Stimulated activated CD4-positive, alpha-beta T cell treated with anti-CD3 and anti-CD28 coated beads, TNF-alpha, amount 100 ng/mL, for 1 hour (primary cell): ENCODE measurements at places on chromosomes 16 and 17.

DNA sequence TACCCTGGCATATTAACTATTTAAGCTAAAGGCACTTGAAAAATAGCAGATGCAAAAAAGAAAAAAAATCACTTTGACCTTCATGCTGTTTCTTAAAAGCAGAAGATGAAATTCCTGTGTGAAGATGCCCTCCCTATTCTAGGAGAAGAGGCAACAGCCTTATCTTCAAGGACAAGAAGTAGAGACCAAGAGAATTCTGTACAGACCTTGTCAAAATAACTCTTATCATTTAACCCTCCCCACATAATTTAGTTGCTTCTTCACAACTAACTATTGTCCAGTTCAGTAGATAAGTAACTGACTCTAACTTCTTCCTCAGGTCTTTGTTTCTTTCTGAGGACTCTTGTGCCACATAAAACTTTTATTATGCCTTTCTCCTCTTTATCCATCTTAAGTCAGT lies 72.0 kb upstream of the MARCHF10 start:
- no peak for DNase-seq

GRCh38 chr17:8004899-8005298 lies 2.5 kb downstream of the GUCY2D start:
- no peak for DNase-seq

DNA sequence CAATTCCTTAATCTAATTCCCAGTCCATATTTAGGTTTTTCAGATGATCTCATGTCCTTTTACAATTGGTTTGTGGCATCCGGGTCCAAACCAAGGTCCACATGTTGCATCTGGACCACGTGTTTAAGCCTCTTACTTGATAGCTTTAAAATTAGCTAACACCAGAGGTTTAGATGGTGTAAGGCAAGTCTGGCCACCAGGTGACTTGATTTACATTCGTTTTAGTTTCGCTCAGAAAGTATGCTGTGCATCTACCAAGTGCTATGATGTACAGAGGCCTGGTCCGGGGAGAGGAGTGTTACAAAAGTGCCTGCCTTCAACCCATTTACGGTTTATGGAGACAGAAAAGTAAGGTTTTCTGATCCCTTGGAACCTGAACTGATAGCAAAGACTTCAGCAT lies 878 bp upstream of the DNAJA2 start:
- DNase-seq: no peak

DNA sequence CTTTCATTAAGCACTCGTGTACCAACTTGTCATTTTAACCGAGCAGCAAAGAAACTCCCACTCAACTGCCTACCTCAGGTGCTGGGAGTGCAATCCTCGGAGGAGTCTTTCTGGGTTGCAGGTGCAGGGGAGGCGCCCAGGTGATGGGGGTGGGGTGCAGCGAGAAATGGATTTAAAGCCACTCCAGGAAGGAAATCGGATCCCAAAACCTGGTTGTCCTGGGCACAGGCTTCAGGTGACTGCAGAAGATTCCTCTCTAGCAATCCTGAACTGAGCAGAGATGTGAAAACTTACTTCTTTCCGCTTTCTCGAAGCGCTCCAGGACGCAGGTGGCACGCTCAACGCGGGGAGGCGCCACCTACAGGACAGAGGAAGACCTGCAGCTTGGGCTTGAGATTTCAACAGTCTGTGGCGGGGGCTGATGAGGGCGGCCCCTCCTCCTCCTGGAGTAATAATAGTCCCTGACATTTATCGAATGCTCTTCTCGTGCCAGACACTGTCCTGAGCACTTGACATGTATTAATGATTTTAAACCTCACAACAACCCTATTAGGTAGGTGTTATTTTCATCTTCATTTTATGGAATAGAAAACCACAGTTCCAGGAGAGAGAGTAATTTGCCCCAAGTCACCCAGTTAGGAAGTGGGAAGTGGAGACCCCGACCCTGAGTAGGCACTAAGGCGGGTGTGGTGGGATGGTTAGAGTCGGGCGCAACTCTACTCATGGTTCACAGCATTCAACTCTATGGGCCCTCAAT lies 27.2 kb upstream of the SKAP1 start:
- DNase-seq: peak; percentile 58

GRCh38 chr17:30363715-30364202 lies 15.0 kb upstream of the CPD start:
- peak; percentile 60 for DNase-seq
